HS-5 (cell line): ENCODE measurements at places on chromosomes 3 and 15.

DNA sequence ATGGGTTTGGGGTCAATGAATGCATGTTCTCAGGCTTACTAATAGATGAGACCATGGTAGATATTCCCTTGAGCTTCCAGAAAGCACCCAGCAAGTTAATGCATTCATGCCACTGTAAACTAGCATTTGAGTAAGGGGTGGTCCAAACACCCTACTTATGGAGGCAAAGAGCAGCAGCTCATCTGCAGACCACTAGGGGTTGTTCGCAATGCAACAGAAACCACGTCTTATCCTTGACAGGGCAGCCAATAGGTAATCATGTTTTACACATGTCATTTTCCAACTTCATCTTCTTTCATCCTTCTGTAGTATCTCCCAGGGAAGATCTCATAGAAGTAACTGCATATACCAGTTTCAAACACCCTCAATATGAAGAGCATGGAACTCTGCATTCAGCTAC, 330.2 kb downstream of the RORA start:
- DNase-seq: no peak

DNA sequence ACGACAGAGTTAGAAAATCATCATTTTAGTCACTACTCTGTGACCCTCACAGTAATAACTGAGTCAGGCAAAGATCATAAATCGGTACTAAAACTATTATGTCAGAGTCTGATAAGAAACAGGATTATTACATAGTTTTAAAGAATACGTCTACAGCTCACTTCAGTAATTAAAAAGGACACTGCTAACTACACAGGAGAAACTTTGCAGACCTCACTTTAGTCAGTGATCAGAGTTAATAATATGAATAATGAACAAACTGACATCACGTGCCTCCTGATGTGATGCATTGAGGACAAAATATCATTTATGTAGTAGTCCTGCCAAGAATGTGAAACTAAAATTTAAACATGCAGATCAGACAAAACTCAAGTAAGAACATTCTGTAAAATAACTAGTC, 162.2 kb downstream of the PCCB start:
- DNase-seq: no peak

GRCh38 chr3:12990781-12991480, 82.3 kb downstream of the IQSEC1 start:
- DNase-seq: peak; percentile 49

GRCh38 chr3:61724183-61724582, 162.8 kb downstream of the PTPRG start:
- no peak for DNase-seq
